Stimulated activated CD4-positive, alpha-beta T cell treated with anti-CD3 and anti-CD28 coated beads, Interleukin-1b, Interleukin-23, amount 100 ng/mL, for 1 hour (primary cell): ENCODE measurements at places on chromosomes 4 and X.

DNA sequence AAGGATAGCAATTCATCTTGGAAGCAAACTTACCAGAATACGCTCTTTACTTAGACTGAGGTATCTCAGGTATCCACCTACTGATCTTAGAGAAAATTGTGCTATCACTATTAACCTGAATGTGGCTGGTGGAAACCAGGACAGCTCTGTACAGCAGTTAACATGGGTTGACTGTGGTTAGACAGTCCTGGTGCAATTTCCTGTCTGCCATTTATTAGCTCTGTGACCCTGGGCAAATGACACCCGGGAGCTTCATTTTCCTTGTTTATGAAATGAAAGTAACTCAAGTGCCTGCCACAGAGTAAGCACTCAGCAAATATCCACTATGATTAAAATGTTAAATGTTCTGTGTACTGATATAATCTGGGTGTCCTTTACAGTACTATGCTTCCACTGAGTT lies 60.0 kb downstream of the SMC1A start:
- no peak for DNase-seq

DNA sequence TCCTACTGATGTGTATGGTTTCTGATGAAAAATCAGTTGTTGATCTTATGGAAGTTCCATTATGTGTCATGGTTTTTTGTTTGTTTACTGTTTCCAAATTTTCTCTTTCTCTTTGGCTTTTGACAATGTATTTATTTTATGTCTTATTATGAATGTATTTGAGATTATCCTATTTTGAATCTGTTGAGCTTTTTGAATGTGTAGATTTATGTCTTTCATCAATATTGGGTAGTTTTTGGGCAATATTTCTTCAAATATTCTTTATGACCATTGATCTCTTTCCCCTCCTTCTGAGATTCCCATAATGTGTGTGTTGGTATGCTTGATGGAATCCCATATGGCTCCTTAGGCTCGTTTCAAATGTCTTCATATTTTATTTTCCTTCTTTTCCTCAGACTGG lies 80.5 kb upstream of the FAM47C start:
- DNase-seq, result no peak

DNA sequence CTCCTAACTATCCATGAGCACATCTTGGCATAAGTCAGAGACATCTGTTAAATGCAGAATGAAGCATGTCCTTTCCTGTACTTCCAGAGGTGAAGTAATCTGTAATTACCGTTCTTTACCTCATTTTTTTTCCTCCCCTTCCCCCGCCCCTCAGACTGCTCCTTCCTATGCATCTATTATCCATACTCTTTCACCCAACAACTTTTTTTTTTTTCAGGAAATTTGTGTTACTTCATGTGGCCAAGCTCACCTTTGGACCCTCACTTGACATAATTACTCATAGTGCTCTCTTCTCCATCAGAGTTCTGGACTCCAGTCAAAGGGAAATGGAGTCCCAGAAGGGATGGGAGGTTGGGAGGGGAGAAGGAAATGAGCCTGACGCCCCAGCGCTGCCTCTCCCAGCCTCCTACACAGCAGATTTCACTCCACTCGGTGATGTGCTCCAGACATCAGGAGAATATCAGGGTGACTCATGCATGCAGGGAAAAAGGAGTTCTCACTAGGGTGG lies 568.8 kb downstream of the STIM2 start:
- DNase-seq, result no peak

DNA sequence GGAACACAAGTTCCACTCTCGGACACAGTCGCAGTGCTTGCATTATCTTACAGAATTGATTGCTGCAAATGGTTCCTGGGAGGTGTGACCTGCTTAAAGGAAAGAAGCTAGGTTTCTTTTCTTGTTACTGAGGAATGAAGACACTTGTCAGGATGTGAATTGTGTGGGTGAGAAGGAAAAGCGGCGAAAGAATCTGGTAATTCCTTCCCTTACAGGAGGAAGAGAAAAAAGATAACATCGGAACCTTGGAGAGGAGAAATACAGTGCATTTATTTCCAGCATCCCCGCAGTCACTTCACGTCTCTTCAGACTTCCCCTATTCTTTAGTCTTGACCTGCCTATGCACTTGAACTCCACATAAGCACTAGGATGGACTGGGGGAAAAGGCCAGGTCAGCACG lies 389 bp upstream of the CCSER1 start:
- DNase-seq, result no peak

DNA sequence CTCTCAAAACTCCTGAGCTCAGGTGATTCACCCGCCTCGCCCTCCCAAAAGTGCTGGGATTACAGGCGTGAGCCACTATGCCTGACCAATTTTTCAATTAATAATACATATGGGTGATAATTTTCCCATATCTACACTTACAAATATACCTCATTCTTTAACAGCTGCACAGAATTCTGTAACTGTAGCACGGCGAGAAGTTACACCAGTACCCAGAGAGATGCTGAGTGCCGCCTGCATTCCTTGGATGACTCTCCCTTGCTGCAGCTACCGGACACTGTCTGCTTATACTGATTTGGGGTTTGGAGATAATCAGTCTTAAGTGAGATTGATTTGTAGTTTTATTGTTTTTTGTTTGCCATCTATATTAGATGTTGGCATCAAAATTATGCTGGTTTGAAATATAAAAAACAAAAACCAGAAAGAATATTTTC lies 5.8 kb downstream of the TIFA start:
- DNase-seq, result no peak

DNA sequence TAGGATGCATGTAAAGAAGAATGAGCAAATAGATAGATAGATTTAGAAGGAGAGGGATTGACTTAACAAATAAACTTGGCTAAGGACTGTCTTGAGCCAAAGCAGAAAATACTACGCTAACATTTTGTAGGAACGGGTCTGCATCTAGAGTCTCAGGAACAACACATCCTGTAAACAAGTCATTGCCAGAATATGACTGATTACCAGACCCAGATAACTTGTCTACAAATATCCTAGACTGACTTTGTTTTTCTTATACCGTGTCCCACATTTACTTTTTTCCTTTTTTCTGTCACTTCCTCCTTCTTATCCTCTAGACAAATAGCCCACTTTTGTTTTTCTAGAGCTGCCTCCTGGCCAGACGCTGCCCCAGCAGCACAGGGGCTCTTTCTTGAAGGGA lies 393.6 kb downstream of the PDGFC start:
- no peak for DNase-seq

- no peak for DNase-seq
Measured at GRCh38 chr4:39664828-39665731, 26.4 kb upstream of the SMIM14 start.

- DNase-seq, result no peak
Measured at GRCh38 chr4:80434238-80434637, 98.7 kb downstream of the CFAP299 start.

DNA sequence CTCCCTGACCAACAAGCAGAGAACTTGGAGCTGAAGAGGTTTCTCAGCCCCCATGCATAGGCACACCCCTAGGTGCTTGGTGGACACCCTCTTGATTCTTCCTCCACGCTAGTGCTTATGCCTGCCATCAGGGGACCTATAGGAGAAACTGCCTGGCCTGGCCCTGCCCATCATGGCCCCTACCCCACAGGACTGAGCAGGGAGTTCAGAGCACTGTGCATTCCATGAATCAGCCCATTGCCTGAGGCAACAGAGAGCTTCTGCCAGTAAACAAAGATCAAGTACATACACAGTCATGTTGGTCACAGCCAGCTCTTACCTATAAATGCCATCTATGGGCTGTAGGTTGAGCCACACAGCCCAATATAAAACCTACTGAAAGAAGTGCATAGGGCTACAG lies 99.1 kb upstream of the EDNRA start:
- no peak for DNase-seq

DNA sequence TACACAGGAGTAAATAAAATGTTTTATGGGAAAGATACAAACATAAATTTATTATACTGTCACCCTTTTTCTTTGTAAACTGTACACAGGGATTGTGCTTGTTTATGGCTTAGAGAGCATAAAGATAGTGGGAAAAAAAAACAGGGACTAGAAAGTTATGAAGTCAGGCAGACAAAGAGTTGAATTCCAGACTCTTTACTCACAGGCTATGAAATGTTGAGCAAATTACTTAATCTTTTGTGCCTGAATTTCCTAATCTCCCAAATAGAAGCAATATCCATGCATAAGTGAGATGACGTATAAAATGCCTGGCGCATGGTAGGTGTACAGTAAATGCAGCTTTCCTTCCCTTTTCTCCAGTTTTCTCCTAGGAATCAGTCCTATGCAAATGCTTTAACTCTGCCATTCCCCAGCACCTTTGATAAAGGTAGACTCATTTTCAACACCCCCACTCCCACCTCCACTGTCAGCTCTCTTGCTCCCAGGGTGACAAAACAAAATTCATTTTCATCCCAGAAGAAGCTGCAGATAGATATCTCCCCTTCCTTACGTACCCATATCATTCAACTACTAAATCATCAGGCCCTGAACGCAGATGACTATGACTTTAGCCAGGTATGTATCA lies 44.5 kb upstream of the BTC start:
- no peak for DNase-seq

DNA sequence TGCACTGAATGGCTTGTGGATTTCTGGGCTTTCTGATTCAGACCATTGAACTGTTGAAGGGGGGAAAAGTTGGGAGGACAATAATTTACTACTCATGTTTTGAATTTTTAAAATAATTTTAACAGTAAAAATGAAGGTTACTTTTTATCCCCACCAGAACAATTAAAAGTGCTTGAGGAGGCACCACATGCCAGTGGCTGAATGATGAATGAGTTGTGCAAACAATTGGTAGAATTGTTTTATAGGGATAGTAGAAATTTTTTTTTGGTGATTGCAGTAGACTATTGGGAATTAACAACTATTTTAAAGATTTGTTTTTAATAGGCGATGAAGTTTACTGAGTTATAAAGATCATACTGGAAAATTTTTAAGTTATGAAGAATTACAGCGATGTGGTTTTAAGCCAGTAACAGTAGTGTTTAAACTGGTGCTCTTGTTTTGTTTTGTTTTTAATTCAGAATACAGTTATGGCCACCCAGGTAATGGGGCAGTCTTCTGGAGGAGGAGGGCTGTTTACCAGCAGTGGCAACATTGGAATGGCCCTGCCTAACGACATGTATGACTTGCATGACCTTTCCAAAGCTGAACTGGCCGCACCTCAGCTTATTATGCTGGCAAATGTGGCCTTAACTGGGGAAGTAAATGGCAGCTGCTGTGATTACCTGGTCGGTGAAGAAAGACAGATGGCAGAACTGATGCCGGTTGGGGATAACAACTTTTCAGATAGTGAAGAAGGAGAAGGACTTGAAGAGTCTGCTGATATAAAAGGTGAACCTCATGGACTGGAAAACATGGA lies 2.7 kb downstream of the REST start:
- DNase-seq, result no peak

DNA sequence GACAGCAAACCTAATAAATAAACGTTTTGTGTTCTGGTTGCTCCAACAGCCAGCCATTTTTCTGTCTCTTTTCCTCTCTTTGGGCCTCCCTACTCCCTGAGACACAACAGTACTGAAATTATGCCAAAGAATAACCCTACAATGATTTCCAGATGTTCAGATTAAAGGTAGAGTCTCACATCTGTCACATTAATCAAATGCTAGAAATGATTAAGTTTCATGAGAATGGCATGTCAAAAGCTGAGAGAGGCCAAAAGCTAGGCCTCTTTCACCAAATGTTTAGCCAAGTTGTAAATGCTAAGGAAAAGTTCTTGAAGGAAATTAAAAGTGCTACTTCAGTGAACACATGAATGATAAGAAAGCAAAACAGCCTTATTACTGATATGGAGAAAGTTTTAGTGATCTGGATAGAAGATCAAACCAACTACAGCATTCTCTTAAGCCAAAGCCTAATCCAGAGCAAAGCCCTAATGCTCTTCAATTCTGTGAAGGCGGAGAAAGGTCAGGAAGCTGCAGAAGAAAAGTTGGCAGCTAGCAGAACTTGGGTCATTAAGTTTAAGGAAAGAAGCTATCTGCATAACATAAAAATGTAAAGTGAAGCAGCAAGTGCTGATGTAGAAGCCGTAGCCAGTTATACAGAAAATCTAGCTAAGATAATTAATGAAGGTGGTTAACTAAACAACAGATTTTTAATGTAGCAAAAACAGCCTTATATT lies 182.1 kb upstream of the NUDT6 start:
- no peak for DNase-seq

DNA sequence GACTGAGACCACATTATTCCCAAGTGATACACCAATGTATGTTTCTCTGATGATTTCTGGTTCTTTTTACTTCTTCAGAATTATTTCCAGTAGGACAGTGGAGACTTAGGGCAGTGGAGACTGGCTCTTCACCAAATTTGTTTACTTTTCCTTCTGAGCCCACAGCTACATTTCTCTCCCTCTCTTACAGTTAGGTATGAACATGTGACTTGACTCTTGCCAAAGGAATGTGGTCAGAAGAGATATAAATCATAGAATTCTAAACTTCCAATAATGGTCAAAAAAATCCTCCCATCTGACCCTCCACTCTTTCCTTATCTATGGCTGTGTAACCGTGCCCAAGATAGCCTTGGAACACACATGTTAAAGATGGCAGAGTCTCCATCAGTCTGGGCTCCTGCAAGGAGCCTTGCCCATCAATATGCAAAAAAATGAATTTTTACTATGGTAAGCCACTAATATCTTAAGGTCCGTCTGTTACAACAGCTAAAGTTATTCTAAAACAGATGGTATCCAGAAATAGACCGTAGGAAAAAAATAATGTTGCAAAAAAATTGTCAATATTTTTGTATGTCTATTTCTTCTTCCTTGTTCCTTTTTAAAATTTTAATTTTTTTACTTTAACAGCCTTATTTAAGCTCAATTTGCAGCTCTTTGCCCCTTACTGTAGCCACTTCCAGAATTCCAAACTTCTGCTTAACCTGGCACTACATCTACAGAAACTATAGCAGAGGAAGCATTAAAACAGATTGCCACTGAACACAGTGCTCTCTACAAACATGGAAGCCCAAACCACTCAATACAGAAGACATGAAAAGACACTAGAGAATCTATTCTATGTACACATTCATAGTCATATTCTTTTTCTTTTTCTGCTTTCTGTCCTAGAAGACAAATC lies 260.7 kb downstream of the COL25A1 start:
- no peak for DNase-seq

- DNase-seq, result no peak
Measured at GRCh38 chr4:92658318-92658717, 354.6 kb downstream of the GRID2 start.

DNA sequence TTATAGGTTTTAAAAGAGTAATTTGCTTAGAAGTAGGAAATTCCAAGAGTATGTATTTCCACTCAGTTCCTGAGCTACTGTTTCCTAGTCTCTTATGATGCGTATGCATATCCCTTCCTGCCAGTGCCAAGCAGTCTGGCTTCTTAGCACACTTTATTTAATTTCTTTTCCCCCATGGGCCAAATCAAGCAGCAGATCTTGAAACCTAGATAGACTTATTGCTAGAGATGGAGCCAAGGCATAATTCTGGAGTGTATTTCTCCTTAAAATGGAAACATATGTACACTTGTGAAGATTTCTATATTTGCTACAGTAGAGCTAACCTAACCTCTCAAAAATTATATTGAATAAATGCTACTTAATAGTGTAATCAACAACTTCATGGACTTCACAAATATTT lies 2337.6 kb downstream of the PCDH7 start:
- no peak for DNase-seq

DNA sequence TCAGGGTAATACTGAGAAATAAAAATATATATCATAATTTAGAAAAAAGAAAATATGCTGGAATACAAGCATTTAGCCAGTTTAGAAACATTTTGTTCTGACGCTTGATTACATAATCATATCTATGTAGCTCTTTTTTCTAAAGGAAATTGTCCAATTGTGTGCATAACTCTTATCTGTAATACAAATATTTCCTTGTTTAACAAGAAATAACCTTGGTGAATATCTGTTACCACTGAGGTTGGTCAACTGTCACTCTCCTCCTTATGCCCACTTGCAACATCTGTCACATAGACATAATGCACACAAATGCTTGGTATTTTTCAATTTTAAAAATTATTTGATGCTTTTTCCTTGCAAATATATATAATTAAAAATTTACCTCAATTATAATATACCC lies 609.7 kb downstream of the TLL1 start:
- DNase-seq, result no peak
